Effector CD4-positive, alpha-beta T cell (primary cell): ENCODE measurements at places on chromosomes 1 and 21.

DNA sequence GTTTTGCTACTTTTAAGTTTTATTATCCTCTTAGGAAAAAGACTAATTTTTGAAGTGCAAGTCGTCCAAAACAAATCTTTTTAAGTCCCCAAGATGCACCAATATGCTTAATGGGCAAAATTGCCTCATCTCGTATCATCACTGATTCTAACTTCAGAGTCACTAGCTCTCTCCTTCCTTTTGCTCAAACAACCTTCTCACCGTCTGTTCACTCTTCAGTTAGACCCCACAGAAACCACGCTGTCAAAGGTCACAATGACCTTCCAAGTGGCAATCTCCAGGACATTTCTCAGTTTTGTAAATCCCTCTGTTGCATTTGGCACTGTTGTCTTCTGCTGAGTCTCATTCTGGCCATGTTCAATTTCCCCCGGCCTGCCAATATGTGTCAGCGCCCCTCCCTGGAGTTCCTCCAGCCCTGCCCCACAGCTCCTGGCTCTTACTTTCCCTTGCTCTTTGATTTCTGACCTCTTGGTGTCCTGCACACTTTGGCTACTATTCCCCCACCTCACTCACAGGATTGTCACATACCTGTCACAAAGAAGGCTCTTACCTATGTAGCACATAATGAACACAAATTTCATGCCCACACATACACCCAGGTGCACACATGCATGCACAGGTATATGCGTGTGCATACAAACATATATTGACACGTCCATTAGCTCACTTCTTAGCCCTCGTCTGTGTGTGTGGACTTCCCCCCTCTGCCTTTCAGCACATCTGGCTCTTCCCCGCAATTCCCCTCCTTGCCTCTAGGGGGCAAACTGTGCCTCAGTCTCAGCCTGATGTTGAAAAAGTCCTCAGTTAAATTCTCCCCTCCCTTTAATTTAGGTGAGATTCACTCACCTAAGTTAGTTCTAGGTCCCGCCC, 354.0 kb upstream of the DUSP10 start:
- peak; percentile 40 for DNase-seq

DNA sequence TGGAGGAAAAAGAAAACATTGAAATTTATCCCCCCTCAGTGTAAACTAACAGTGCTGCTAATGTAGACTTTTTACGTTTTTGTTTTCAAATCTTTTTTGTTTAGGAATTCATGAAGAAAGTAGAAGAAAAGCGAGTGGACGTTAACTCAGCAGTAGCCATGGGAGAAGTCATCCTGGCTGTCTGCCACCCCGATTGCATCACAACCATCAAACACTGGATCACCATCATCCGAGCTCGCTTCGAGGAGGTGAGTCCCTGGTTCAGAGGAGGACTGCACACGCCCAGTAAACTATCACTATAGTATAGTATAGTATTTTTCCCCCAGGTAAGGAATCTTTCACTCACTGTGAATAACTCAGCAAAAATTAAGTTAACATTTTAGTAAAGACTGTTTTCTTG, 37.8 kb upstream of the BMP8A start:
- DNase-seq, result no peak

DNA sequence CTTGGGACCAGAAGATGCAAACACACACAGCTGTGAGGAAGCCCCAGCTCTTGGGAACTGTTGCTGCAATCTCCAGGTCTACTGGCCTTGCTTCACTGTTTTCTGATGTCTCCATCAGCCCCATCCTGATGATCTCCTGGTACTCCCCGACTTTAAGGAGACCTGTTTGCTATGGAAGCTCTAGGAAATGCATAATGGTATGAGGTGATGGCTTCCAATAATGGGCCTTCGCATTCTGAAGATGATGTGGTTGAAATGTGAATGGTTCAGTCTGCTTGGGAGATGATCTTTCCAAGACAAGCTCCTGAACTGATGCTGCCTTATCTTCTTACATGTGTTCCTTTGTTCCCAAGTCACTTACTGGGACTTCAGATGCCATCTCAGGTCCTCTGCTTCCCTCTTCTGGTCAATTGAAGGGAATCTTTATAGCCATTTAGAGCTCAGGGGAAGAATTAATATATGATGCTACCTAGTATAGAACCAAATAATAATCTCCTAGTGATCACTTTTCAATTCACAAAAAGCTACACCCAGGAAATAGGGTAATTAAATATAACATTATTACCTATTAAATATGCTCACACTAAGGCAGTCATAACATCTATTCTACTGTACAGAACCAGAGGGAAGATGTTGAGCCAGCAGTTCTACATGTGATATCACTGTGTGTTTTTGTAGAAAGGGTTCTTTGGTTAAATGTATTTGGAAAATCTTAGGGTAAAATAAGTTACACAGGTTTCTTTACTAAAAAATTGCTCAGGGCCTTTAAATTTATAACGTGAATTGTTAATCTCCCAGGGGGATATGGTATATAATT, 73.9 kb upstream of the VTCN1 start:
- no peak for DNase-seq

- DNase-seq, result no peak
These were observed 271.7 kb upstream of the SNX7 start for GRCh38 chr1:98389809-98390208.

DNA sequence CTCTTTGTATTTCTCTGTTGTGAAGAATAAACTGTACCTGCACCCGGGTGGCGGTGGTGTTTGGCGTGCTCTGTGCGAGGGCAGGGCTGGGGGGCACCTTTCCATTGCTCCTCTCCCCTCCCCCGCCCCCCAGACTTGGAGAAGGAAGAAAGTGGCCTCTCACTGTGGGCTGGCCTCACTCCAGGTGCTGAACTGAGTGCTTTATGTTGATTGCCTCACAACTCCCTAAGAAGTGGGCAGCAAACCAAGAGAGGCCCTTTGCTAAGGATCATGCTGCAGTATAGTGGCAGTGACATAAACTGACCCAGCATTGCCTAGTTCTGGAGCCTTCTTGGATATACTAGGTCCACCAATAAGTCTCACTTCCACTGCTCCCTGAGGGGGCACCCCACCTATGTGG, 20.2 kb downstream of the A3GALT2 start:
- DNase-seq, result no peak

DNA sequence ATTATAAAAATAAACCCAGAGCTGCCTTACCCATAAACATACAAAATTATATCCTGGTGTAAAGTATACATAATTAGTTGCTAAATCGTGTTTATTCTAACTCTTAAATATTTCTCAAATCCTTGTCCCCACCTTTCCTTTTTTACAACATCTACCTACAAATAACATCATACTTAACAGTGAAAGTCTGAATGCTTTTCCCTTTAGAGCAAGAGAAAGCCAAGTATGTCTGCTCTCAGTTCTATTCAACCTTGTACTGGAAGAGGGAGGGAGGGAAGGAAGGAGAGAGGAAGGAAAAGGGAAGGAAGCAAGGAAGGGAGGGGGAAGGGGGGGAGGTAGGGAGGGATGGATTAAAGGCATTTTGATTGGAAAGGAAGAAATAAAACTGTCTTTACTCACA, 14.6 kb downstream of the DOCK7 start:
- DNase-seq, result no peak

- no peak for DNase-seq
These were observed 30.2 kb downstream of the USP1 start for GRCh38 chr1:62467092-62467491.

- DNase-seq, result no peak
These were observed 30.6 kb upstream of the LRRC3 start for GRCh38 chr21:44424608-44425306.

DNA sequence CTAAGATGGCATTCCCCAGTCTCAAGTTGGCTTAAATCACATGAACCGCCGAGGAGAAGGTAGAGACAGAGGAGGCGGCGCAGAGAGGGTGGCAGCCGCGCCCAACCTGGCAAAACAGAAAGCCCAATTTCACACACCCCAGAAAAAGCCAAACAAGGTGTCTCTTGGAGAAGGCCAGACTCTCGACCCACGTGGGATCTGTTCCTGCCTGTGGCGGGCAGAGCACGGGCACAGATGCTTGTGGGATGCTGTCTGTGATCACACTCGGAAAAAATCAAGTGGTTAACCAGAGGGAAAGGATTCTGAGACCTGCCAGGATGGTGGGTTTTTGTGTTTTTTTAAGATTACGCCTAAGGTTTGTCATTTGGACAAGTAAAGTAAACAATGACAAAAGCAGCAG, 80.7 kb downstream of the MRPL37 start:
- no peak for DNase-seq

DNA sequence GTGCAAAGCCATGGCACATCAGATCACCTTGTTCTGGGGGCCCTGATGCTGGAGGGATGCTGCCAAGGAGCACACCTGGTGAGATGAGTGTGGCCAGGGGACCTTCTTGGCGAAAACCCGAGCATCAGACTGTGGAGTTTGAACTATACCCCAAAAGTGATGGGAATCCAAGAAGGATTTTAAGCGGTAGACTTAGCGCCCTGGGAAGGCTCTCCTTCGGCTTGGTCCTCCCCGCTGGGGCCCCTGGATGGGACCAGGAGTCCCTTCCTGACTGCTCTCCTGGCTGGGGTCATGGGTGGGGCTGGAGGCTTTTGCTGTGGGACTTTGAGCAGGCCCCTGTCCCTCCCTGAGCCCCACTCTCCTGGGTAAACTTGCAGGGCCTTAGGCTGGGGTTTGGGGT, 10.5 kb downstream of the ZNF362 start:
- DNase-seq, result no peak

- no peak for DNase-seq
These were observed 40.4 kb downstream of the TBX15 start for GRCh38 chr1:118947790-118948189.

DNA sequence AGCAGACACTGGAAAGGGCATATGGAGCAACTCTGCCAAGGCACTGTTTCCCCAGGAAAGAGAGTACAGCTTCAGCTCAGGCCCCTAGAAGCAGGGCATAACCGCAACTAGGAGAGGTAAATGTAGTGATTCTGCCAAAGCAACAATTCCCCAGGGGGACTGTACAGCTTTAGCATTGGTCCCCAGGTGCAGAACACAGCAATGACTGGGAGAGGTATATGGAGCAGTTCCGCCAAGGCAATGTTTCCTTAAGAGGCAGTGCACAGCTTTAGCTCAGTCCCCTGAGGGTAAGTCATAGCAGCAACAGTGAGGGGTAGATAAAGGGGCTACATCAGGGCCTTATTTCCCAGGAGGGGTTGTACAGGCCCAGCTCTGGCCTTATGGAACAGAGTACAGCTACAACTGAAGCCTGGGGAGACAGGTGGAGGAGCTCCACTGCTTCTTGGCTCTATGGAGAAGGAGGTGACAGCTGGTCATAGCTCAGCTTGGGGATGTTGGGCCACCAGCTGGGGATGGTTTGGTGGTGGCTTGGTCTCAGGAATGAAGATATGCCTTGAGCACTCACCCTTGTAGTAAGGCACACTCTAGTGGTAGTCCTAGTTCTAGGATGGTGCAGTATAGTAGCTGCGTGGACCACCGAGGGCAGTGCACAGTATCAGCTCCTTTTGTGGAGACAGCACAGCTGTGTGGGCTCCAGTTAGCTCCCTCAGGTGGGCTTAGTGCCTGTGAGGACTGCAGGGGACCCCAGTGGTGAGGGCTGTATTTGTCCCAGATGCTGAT, 582.7 kb downstream of the PTPRC start:
- no peak for DNase-seq

- no peak for DNase-seq
These were observed 10.0 kb upstream of the LRRC3 start for GRCh38 chr21:44445145-44445812.

GRCh38 chr1:220928320-220928719, 49.1 kb downstream of the HLX start:
- DNase-seq, result no peak

GRCh38 chr1:110420874-110421793, 13.6 kb upstream of the LAMTOR5 start:
- DNase-seq, result no peak

GRCh38 chr1:6578624-6579373, 995 bp upstream of the ZBTB48 start:
- no peak for DNase-seq

DNA sequence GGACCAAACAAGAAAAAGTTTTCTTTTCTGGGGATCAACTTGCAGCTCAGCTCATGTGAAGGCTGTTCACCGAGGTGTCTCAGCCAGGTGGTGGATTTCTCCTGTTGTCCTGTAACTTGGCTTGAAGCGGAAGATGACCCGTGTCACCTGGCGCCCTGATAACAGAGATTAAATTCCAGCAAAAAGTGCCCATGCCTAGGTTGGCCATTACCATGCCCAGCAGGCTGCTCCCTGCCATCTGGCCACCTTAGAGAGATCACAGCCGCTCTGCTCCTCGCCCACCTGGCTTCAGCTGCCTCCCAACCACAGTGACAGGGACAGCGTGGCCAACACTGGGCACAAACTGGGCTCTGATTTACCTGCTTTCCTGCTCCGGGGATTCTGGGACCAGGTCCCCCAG, 149.5 kb downstream of the ZBTB18 start:
- DNase-seq, result no peak

- DNase-seq, result no peak
These were observed 8.7 kb upstream of the ECE1 start for GRCh38 chr1:21298981-21299391.
